ENCODE measurements at places on chromosomes 1 and 21.

- no peak for DNase-seq
These were observed 9.4 kb upstream of the PLEKHA6 start for GRCh38 chr1:204368996-204369726.

DNA sequence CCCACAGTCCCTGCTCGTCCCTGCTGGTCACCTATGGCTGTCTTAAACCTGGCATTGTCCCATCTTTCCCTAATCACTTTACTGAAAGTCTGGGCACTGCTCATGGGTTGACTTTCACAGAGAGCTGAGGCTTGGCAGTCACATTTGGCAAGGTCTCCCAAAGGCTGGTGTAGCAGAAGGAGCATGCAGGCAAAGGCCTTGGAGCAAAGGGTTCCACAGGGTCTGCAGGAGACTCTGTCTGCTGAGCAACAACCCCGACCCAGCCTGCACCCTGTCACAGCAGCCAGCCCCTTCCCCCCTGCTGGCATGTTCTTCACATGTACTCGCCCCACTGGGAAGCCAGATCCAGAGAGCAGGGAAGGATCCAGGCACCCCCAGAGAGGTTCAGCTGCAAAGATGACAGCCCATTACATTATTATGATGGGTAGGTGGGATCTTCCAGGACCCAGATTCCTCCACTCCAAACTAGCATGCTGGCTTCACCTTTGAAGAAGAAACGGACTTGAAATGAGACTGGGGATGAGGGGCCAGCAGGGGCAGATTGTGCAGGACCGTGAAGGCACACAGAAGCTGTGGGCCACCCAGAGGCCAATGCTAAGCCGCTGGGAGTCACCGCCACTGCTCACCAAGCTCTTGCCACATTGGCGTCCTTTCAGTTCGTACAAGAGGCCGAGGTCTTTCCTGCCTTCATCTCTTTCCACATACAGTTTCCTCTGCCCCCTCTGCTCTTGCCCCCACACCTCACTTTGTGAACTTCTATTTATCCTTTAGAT lies 14.2 kb upstream of the TMEM125 start:
- DNase-seq, result no peak

GRCh38 chr1:197787056-197787455 lies 11.8 kb upstream of the DENND1B start:
- DNase-seq, result no peak

GRCh38 chr1:45880930-45881329 lies 77.5 kb downstream of the MAST2 start:
- no peak for DNase-seq

DNA sequence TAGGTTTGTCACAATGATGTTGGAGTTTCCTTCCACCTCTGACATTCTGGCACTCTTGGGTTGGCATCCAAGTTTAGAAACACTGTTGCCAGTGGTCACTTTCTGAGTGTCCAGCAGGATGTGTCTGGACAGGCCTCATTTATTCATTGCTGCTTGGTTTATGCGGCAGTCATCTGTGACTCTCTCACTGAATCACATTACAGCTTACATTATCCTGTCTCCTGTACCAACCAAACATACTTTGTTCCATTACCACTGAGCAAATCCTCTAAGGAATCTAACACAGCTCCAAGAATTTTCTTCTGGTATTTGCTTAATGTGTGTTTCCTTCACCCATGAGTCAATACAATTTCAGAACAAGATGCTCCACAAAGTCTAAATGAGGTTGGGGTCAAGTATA lies 19.9 kb downstream of the SGIP1 start:
- DNase-seq, result no peak

DNA sequence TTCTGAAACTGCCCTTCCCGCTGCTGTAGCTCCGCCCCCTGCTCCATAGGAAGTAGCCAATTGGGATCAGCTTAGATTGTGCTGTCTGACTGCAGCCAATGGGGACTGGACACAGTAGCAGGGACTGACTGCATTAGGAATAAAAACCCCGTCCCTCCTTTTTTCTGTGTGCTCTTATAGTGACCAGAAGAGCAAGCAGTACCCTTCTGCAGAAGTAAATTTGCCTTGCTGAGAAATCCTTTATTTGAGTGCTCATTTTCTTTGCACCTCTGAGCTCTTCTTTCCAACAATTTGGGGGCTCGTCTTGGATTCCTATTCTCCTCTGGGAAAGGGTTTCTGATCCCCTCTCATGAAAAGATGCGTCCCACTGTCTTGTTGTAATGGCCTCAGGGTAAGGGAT lies 16.2 kb downstream of the OR2L13 start:
- DNase-seq, result no peak

DNA sequence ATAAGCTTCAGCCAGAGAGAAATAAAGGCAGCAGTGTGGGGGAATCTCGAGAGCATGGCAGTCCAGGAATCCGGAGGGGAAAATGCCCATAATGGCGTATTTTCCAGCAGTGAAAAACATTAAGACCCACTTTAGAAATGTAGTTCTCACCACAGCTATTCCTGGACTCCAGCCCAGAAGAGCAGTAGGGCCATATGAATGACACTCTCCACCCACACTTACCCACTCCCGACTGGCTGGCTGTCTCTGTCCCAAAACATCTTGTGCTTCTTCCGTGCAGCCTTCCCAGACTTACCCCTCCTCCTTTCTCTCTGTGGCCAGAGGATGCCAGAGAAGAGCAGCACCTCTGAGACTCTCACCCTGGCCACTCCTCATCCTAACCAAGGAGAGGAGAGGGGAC lies 56.4 kb downstream of the TRABD2B start:
- no peak for DNase-seq

DNA sequence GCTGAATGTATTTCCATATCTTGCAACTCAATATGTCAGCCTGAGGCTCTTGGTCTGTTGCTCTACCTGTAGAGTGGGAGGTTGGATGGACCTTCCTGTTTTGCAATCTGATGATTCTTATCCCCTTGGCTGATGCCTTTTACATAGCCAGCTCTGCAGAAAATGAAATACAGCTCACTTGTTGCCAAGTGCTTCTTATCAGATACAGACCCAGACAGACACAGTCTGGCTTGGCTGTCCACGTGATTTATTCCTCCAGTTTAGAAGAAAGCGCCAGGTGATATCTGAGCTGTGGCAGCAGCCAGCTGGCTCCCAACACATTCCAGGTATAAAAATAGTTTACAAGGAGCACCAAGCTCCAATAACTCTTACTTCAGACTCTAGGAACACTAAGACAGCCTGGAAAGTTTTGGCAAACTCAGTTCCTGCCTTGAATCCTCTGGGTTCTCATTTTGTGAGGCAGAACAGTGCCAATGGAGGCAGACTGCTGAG lies 479.2 kb upstream of the USP24 start:
- no peak for DNase-seq

GRCh38 chr1:66245691-66246090 lies 288.3 kb upstream of the SGIP1 start:
- DNase-seq, result no peak

DNA sequence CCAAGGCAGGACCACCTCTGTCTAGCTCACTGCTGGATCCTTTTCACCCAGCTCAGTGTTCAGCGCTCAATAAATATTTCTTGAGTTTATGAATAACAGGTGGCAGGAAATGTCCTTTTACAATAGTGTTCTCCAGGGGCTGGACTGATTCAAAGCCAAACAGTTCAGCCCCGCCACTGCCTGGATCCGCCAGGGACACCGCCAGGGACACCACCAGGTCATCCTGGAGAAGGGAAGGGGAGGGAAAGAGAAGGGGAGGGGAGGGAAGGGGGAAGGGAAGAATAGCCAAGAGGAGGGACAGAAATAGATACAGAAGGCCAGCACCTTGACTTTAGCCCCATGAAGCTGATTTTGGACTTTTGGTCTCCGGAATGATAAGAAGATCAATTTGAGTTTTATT lies 255.6 kb downstream of the GRIK3 start:
- DNase-seq, result no peak

GRCh38 chr21:37829447-37829846 lies 86.8 kb downstream of the KCNJ6 start:
- no peak for DNase-seq

- no peak for DNase-seq
These were observed 7.2 kb upstream of the GUCA2A start for GRCh38 chr1:42171679-42172266.

DNA sequence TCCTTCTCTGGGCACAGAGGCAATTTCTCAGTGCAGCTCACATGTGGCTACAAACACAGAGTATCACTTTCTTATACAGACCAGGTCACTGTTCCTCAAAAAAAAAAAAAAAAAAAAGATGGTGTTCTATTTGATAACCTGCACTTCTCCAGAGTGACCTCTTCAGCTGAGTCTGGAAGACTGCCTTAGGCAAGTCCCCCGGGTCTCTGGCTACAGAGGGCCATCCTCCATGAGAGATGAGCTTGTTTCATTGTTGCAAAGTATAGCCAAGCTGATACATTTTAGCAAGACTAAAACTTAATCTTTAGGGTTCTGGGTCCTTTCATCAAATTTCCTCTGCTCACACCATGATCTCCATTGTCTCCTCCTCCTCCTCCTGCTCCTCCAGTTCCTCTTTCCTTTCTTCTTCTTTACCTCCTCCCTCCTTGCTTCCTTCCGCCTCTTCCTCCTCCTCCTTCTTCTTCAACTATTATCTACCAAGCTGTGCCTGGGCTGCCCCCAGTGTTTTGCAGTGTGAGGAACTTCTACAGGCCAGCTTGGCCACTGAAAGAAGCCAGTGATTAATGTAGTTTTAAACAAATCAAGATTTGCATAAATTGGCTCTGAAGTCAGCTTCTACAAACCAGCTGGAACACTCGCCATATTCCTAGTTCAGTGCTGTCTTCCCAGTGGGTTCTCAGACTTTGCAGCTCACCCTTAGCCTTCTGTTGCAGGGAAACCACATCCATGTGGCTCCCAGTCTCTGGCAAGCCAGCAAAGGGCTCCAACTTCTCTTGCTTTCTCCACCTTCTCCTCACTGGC lies 139.4 kb downstream of the RUNX1 start:
- no peak for DNase-seq

DNA sequence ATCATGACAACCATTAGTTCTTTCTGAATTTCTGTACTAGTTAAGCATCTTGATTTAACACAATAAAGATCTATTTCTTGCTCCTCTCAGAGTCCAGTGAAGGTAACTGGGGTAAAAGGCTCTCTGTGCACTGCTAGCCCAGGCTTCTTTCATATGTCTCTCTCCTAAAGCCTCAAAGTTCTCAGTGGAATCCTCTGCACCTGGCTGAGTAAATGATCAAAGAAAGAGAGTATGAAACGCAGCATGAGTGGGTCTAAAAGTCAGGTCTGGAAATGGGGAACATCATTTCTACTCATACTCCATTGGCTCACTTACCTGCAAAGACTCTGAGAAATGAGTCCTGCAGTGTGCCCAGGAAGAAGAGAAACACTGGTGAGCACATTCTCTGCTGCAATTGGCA lies 418.5 kb downstream of the PTPRC start:
- DNase-seq, result no peak

- no peak for DNase-seq
These were observed 25.2 kb downstream of the CDC42 start for GRCh38 chr1:22077728-22078127.

- no peak for DNase-seq
These were observed 43.4 kb downstream of the TMEM51 start for GRCh38 chr1:15196807-15197530.

DNA sequence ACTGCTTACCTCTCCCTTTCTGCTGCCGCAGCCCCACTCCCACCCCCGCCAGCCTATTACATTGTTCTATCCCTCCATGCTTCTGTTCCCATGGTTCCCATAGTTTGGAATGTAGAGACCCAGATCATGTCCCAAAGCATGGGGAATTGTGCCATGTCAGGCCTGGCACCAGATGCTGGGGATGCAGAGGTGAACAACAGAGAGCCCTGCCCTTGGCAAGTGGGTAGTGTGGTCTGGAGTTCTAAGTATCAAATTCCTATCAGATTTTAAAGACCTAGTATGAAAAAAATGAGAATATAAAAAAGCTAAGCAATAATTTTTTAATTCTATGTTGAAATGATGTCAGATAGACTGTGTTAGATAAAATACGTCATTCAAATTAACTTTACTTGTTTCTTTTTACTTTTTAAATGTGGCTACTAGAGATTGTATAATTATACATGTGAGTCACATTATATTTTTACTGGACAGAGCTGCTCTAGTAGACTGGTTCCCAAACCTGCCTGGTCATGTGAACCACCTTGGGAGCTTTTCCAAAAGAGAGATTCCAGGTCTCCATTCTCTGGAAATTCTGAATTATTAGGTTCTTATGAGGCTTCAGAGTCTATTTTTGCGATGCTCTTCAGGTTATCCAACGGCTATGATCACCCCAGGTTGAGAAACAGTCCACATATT lies 113.0 kb upstream of the DAB1 start:
- DNase-seq, result no peak

GRCh38 chr1:198865319-198865718 lies 226.5 kb downstream of the PTPRC start:
- no peak for DNase-seq

DNA sequence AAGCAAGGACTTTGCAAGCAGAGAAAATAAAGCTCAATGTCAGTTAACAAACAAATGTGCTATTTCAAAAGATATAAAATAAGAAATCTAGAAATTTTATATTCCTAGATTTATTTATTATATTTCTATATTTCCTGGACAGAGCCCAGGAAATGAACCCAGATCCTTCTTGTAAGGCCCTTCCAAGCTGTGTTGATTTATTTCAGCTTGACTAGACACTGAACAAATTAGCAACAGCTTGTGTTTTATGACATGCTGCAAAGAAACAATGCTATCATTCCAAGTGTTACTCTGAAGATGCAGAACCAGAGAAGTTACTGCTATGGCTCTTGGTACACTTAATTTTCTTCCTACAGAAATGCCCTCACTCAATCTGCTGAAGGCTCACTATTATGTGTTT lies 6.2 kb downstream of the TGFBR3 start:
- DNase-seq, result no peak

DNA sequence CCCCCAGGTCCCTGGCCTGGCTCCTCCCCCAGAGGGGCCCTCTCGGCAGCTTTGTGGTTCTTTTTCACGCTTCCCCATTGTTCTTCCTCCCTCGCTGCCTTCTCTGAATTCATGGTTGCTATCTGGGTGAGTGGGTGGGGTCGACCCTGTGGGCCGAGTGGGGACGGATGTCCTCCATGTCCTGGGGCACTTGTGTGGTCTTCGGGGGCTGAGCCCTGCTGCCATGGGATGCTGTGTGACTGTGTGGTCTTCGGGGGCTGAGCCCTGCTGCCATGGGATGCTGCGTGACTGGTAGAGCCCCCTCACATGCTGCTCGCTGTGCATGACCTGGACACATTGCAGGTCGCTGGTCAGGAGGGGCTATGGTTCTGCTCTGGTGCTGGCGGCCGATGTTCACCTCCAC lies 21.6 kb upstream of the DIP2A start:
- no peak for DNase-seq

- no peak for DNase-seq
These were observed 435.9 kb downstream of the KIF26B start for GRCh38 chr1:245590726-245591125.

DNA sequence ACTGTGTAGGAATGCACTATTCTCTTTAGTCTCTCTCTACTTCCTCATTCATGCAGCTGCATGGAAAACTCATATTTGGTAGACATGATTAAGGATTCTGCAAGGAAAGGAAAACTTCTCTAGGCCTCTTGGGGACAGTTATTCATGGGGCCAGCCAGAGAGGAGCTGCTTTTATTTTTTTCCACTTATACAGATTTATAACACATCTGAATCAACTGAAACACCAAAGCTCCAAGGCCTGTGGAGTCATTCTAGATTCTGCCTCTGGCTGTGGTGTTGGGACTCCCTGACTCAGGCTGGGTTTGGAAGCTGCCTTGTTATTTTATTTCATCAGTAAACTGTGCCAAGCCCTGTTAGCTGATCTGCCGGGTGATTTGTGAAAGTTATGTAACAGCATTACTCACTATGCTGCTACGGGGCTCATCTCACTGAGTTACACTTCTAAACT lies 83.9 kb upstream of the EDEM3 start:
- no peak for DNase-seq
